ENCODE measurements at places on chromosomes 7 and 10. TPM values are rescaled to one million over a fixed set of nuclear protein-coding genes. Genes with fewer than 3 reads are reported as not detected.

DNA sequence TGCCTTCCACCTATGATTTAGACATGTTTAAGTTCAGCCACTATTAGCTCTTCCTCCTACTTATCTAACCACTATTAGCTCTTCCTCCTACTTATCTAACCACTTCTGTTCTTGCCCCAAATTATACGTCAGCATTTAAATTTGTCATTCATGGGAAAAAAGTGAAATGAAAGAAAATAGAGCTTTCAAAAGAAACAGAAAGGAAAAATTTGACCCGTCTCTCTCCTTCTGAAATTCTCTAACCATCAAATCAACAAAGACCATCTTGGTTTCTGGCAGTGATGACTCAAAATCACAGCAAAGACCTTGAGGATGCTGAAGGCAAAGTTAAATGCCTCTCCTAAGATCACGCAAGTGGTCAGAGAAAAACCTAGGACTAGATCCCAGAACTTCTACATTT lies 2.6 kb downstream of the LIPA start:
- H3K4me1 ChIP-seq: peaks cover 6% of the 10 kb centered on the region
- H3K27ac ChIP-seq: no peak overlapping the region

DNA sequence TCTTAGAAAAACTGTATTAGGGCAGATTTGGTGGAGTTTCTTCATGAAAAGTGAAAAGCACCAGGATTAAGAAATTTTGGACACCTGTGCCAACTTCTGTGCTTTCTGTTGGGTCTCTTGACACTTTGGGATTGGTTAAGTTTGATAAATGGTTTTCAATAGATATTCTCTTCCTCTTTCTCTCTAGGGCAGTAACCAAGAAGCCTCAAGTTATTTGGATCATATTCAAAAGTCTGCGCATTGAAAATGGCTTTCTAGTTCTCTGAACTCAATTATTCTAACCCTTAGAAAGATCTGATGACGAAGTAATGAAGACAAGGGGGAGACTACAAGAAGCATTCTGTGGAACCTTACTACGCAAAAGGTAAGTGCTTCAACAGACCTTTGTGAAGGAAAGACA lies 144.0 kb upstream of the CCDC6 start:
- H3K27me3 ChIP-seq: no peaks in the 10 kb centered on the region
- no peak overlapping the region for H3K27ac ChIP-seq
- no peaks in the 10 kb centered on the region for H3K36me3 ChIP-seq

GRCh38 chr10:114573330-114574045 lies 84.6 kb downstream of the ABLIM1 start:
- H3K4me1 ChIP-seq: no peaks in the 10 kb centered on the region
- no peaks in the 10 kb centered on the region for H3K27me3 ChIP-seq
- no peaks in the 10 kb centered on the region for H3K36me3 ChIP-seq
- H3K4me3 ChIP-seq: no peak overlapping the region
- DNase-seq: no peak

DNA sequence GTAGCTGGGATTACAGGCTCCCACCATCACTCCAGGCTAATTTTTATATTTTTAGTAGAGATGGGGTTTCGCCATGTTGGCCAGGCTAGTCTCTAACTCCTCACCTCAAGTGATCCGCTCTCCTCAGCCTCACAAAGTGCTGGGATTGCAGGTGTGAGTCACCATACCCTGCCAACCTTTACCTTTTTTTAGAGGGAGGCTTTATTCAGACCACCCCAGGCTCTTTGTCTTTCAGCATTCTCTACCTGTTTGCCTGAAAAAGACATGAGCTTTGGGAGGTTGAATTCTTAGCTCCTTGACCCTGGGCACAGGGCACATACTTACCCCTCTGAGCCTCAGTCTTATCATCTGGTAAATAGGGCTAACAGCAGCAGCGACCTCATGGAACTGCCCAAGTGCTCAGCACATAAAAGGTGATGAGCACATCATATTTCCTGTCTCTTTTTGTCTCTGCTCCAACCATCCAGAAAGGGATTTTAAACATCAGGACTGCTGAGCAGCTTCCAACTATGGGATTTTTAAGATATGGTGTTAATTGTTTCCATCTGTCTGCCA lies 17.0 kb downstream of the FRMPD2 start:
- no peaks in the 10 kb centered on the region for H3K4me1 ChIP-seq
- no peaks in the 10 kb centered on the region for H3K36me3 ChIP-seq
- no peaks in the 10 kb centered on the region for H3K27me3 ChIP-seq
- H3K27ac ChIP-seq: no peak overlapping the region
- H3K4me3 ChIP-seq: no peak overlapping the region
- DNase-seq: no peak

Gene PDK4
- total RNA-seq: 11.1 TPM

DNA sequence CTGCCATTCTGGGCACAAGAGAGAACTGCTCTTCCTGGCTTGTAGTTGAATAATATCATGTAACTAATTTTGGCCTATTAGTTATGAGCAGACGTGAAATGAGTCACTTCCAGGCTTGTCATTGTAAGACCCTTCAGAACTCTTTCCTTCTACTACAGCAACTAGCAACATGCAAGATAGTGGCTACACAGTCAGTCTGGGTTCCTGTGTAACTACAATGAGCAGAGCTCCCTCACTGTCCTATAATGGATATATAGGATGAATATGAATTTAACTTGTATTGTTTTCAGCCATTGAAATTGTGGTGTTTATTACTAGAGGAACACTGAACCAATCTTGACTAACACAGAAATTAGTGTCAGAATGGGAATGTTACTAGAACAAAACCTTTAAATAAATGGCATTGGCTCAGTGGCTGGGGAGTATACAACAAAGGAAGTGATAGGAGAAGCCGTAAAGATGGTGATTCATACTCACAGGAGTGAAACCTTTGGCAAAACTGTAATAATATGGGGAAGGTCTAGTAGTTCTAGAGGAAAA lies 2.9 kb upstream of the MTPN start:
- no peaks in the 10 kb centered on the region for H3K4me1 ChIP-seq
- H3K4me3 ChIP-seq: no peak overlapping the region
- no peaks in the 10 kb centered on the region for H3K36me3 ChIP-seq
- no peaks in the 10 kb centered on the region for H3K27me3 ChIP-seq
- peak overlapping the region; percentile 45 for H3K27ac ChIP-seq

GRCh38 chr7:100435401-100436304 lies 644 bp downstream of the PPP1R35 start:
- H3K27me3 ChIP-seq: no peaks in the 10 kb centered on the region
- H3K4me3 ChIP-seq: peak overlapping the region; percentile 82
- peaks cover 5% of the 10 kb centered on the region for H3K36me3 ChIP-seq
- peak; percentile 54 for DNase-seq
- H3K4me1 ChIP-seq: peaks cover 10% of the 10 kb centered on the region
